Brain pericyte (primary cell): ENCODE measurements at places on chromosomes 5 and 9.

- no peak for DNase-seq
These were observed 592.0 kb downstream of the CHSY3 start for GRCh38 chr5:130496215-130496614.

DNA sequence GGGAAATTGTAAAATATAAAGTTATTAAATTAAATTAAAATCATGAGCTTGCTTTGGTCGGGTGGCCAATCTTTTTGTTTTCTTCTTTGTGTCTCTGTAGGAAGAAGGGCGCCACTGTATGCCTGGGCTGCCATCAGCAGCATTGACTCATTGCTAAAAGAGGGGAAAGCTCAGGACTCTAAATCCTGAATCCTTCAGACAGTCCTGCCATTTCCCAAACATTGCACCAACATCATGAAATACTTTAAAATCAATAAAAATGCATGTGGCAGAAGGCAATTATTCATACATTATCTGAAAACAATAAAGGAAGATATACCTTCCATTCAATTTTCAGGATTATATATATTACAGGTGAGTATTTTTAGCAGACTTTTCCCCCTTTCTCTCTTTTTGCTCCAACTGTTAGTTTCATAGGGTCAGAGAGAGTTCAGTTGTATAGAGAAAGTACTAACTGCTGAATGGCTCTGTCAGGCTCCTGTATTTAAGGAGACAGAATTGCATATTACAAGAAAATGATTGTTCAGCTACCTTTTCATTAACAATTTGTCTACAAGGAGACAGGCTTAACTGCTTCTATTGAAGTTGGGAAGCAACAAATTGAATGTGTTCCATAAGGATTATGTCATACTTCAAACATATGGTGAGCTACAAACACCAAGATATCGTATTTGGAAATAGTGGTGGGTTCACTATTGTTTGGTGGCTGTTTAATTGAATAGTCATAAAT, 95.7 kb downstream of the ATPSCKMT start:
- DNase-seq, result no peak

- DNase-seq, result no peak
These were observed 27.0 kb upstream of the ZNF622 start for GRCh38 chr5:16492398-16493140.

DNA sequence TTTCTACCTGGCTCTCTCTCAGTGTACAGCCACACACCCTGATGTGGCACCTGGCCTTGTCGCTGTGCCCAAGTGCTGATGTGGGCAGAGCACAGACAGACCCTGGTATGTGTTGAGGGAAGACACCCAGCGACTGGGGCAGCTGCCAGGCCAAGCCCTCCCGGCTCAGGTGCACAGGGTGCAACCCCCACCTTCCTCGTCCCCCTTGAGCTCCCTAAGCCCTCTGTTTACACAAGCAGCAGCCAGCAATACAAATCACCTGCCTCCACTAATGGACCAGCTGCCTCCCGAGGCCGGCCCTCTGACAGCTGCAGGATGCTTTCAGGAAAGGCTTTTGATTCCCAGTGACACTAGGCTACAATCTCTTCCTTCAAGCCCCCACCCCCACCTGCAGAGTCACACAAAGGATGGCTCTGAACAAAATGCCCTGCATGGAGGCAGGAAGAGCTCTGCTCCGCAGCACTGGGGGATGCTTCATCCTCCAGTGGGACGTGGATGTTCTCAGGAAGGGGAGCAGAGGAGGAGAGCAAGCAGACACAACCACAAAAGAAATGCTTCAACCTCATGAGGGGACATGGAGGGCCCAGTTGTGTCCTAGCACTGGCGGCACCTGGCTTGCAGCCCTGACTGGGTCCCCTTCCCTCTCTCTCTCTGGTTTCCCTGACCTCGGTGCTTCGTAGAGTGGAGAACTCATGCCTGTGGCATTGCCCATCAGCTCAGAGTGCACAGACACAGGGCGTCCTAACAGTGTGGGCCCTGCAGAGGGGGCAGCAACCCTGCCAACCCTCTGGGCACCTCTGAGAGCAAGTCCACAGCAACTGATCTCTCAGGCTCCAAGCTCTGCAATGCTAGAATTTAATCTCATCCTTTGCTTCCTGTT, 140.8 kb downstream of the BARX1 start:
- DNase-seq, result no peak

GRCh38 chr9:127165116-127165515, 42.7 kb upstream of the ANGPTL2 start:
- no peak for DNase-seq

- no peak for DNase-seq
These were observed 27.2 kb downstream of the TNFAIP8 start for GRCh38 chr5:119383008-119383407.

- no peak for DNase-seq
These were observed 53.7 kb downstream of the FGD3 start for GRCh38 chr9:93001031-93001430.

DNA sequence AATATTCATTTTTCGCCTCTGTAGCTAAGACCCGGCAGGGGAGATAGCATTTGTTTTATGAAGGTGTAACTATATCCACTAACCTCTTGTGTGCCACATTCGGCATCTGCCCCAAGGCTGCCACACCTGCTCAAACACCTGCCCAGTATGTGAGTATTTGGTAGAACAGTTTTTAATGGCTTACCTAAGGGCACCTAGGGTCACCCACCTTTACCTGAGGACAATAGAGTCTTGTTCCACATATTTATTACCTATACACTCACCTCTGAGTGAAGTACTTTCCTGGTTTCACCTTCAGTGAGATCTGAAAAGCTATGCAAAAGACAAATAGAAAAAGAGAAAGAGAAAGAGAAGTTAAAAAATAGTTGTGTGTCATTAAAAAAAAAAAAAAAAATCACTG, 68.0 kb upstream of the PIP5K1B start:
- DNase-seq, result no peak

DNA sequence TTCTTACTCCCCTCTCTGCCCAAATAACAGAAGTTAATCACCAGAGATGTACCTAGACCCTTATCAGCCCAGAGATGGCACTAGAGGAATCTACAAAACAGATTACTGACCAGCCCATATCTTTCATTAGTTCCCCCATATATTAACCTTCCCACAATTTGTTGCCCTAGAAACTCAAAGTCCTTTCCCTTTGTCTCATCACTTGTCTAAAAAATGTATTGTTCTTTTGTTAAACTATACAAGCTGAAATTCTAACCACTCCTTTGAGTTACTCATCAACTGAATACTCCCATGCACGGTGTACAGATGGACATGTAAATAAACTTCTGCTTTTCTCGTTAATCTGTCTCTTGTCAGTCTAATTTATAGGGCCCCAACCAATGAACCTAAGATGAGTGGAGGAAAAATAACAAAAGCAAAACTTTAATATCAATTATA, 130.9 kb downstream of the CCDC192 start:
- DNase-seq, result no peak

DNA sequence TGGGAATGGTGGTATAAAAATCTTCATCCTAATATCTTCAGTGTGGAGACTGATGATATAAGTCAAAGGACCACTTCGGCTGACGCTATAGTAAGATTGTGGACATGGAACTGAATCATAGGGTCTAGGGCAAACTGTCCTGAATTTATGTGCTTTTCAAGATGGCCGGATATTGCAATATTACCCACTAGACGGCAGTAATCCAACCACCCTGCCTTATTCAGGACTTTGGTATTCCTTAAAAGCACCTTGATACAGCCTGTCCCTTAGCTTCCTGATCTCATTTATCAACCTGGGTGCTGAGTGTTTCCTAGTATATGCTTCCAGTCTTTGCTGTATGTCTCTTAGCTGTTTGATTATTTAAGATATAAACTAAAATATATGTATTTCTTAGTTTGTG, 71.2 kb upstream of the COX7C start:
- no peak for DNase-seq

- no peak for DNase-seq
These were observed 8.9 kb upstream of the SH3TC2 start for GRCh38 chr5:149071756-149072155.

- no peak for DNase-seq
These were observed 21.3 kb upstream of the GLRX start for GRCh38 chr5:95843733-95844223.

DNA sequence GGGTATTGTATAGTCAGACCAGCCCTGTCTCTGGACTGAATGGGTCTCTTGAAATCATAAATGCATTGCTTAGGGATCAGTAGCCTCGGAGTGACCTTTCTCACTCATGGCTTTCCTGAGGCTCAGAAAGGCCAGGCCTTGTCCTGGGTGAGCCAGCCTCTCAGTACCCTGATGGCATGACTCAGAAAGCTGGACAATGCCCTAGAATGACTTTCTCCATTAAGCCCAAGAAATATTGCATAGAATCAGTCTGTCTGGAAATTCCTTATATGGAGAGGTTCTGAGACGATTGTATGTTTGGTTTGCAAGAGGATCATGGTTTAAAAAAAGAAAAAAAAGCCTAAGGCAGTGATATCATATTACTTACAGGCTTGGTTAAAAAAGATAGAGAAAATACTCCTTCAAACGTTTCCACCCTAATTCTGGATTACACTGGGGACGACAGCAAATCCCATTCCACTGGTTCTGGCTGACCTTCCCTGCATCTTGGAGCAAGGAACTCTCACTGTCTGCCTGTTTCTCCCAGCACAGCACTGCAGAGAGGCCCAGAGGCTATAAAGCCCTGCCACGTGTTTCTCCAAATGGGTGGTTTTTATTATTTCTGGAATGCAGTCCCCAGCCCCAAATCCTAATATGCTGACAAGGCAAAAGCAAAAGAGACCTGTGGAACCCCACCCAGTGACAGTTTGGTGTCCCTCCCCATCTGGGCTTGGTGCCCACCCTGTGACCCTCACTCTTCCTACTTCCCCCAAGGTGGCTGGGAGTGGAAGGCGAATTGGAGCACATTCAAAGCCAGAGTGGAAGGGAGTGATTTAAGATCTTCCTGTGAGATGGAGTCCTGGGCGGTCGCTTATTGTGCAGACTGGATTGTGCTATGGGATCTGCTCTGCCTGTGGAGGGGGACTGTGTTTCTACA, 34.4 kb downstream of the MAP1B start:
- DNase-seq, result peak; percentile 66

GRCh38 chr9:108582726-108583125, 273.1 kb downstream of the ACTL7B start:
- DNase-seq, result no peak

DNA sequence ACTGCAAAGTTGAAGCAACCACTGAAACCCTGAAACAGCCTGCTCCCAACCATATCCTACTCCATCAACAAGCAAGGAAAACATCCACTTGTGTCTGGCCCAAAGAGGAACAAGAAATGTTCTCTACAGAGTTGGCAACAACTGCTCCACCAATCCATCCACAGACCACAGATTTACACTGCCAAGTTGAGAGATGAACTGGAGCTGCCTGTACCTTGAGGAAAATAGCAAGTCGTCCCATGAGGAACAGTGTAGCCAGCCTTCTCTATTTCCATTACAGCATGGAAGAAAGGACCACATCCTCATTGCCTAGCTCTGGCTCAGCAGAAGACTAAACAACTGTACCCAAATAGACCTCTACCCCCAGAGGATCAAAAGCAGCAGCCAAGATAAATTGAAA, 60.4 kb downstream of the DEPDC1B start:
- DNase-seq, result no peak

DNA sequence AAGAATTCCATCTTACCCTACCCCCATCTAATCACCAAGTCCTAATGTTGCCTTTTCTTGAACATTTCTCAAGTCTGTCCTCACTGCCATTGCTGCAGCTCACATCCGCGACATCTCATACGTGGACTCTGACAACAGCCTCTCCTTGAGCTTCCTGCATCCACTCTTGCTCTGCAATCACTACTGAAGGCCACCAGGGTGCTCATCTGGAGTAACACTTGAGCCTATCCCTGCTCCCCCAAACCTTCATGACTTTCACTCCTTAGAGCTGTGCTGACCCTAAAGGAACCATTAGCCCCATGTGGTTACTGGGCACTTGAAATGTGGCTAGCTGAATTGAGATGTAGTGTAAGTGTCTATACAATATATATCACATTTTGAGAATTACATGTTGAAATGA, 46.4 kb upstream of the CTXN3 start:
- DNase-seq, result no peak
